Stimulated activated CD4-positive, alpha-beta T cell treated with anti-CD3 and anti-CD28 coated beads, Interleukin-1b, Interleukin-23, amount 100 ng/mL, for 4 hours (primary cell): ENCODE measurements at places on chromosomes 4 and X.

- no peak for DNase-seq
Observed at GRCh38 chr4:181659876-181660275, 583.3 kb upstream of the TENM3 start.

DNA sequence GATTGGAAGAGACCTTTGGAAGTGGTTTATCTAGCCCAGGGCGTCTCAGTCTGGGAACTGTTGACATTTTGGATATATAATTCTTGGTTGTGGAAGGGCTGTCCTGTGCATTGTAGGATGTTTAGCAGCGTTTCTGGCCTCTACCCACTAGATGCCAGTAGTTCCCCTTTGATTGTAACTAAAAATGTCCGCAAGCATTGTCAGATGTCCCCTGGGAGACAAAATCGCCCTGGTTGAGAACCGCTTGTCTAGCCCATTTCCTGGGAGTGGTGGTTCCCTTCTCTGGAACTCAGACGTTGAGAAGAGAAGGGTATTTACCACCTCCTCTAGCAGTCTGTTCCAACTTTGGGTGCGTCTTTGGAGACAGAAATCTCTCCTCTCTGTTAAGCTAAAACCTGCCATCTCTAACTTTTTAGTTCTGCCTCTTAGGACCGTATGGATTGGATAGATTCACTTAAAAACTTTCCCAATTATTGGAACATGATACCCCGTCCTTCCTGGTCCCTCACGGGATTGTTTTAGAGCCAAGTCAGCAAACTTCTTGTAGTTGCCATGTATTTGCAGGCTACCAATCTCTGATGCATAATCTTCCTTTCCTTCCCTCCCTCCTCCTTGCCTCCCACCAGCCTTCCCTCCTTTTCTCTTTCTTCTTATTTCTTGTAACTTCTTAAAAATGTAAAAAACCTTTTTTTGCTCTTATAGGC, 13.9 kb downstream of the TMEM165 start:
- DNase-seq, result no peak

DNA sequence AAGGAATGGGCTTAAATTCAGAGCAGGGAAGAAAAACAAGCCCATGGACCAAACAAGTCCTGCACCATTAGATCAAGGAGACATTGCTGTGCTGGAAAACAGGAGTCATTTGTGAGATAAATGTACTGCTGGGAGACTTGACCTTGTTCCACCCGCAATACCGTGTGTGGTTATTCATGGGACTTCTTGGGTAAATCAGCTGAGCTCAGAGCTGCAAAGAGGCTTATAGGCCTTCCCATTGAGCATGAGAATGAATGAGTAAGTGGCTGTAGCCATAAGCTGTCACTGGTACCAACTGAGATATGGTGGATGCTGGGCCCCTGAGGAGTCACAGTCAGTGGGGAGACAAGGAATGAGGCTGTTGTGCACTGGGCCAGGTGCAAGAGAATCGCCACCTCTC, 2.3 kb upstream of the CYTL1 start:
- no peak for DNase-seq

- DNase-seq, result peak; percentile 18
Observed at GRCh38 chrX:66074920-66075879, 35.3 kb upstream of the VSIG4 start.

- no peak for DNase-seq
Observed at GRCh38 chr4:104492183-104492771, 2.4 kb downstream of the CXXC4 start.

DNA sequence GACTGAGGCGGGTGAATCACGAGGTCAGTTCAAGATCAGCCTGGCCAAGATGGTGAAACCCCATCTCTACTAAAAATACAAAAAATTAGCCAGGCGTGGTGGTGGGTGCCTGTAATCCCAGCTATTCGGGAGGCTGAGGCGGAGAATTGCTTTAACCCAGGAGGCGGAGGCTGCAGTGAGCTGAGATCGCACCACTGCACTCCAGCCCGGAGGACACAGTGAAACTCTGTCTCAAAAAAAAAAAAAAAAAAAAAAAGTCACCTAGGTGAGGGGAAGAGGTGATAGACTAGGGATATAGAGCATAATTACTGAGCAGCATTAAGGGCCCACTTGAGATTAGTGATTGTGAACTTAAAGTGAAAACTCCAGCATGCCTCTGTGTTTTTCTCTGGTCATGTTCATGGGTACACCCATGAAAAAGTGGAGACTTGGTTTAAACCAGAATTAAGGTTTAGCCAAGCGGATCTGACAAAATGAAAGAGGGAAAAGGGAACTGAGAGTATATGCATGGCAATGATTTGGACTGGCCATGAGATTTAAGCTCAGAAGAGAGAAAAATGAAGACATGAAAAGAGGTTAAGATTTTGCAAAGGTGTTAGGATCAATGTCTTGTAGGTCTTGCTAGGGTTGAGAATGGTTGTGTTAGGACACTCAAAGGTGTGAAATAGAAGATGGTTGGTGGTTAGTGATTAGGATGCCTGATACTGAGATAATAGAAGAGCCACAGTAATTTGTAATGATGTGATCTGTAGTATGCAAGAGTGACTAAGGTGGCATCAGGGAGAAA, 105.0 kb downstream of the RAB28 start:
- DNase-seq, result no peak

DNA sequence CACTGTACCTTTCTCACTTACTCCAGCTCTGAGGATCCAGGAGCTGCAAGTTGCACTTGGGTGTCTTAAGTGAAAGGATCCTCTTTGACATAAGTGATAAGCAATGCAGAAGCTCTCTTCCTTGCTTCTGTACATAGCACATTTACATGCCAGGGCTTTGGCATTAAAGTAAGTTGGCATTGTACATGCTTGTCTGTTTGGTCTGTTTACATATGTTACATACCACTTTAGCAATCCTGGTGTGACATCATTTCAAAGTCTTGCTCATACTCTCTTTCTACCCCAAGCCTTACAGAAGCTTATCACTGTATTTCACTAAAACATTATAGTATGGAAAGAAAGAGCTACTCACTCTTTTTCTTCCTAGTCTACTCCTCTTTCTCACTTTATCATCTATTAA, 2548.3 kb downstream of the ARAP2 start:
- DNase-seq, result no peak

- no peak for DNase-seq
Observed at GRCh38 chrX:154490021-154490413, 412 bp downstream of the SLC10A3 start.

DNA sequence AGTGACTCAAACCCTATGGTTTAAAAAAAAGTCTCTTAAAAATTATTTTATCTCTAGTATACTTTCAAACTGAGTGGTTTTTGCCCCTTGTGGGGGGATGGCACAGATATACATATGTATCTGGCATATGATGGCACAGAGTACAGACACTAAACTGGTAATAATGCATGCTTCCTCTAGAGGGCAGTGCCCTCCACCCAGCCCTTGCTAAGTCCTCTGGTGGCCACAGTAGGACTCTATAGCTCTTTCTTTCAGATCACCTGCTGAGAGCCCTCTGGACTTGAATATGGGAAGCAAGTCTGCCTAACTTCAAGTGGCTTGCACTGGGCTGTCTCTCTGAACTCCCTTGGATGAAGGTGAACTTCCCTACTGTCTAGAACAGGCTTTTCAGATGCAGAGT, 66.3 kb downstream of the TSPAN7 start:
- no peak for DNase-seq

DNA sequence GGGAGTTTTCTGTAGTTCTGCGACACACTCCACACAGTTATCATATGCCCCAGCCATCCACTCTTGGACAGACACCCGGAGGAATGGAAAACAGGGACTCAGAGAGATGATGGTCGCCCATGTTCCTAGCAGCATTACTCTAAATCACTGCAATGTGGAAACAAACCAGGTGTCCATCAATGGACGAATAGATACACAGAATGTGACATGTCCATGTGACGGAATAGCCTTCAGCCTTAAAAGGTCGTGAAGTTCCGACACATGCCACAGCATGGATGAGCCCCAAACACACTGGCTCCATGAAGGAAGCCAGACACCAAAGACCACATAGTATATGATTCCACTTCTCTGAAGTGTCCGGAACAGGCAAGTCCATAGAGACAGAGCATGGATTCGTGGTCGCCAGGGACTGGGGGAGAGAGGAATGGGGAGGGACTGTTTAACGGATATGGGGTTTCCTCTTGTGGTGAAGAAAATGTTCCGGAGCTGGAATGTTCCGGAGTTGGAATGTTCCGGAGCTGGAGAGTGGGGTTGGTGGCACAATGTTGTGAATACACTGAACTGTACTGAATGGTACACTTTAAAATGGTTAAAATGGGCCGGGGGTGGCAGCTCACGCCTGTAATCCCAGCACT, 28.7 kb upstream of the AFAP1 start:
- DNase-seq, result no peak

GRCh38 chr4:8072235-8072968, 86.2 kb downstream of the ABLIM2 start:
- no peak for DNase-seq

DNA sequence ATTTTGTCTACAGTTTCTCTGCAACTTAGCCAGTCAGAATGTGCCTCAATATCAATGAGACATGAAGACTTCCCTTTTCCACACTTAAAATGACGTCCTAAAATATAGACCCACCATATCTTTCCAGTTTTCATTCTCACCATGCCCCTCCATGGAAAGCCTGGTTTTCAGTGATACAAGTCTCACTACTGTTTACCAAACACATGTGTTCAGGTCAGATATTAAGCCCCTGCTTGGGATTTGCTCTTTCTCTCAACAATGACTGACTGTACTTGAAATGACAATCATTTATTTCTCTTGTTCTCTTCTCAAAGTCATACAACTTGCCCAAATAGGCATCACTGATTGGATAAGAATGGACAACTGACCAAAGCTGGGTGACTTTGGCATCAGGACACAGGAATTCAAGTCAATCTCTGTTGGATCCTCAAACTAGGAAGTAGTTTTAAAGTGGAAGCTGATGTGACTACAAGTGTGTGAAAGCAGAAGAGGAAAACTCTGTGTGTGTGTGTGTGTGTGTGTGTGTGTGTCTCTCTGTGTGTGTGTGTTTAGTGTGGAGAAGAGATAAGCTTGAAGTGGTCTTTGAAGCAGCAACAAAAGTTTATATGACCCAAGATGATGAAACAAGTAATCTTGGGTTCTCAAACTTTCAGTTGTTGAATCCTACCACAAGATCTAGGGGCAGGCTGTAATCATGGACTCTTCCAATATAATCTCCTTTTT, 217.4 kb upstream of the FGF13 start:
- DNase-seq, result no peak

DNA sequence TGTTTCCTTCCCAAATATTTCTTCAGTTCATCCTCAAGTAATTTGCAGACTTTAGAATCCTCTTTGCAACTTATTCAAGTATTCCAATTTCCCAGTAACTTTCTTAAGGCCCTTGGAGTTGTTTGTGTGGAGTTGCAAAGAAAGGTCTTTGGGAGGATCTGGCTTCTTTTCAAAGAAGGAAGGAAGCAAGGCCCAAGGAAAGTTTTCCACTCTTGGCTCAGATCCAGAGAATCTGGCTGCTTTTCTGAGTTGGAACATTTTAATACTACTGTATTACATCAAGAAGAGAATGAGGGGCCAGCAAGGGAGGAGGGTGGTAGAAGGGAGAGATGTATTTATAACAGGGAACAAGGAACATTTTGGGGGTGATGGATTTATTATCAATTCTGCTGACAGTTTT, 10.5 kb downstream of the CDX4 start:
- DNase-seq, result no peak

GRCh38 chrX:46791927-46792809, 33.2 kb upstream of the SLC9A7 start:
- no peak for DNase-seq
